ENCODE measurements at places on chromosomes 12 and 14.

- no peak for DNase-seq
Measured at GRCh38 chr12:101761350-101761749, 22.1 kb upstream of the SYCP3 start.

GRCh38 chr14:20679907-20680306 lies 4.5 kb upstream of the RNASE4 start:
- DNase-seq: no peak

- DNase-seq: no peak
Measured at GRCh38 chr12:52020539-52021336, 14.0 kb downstream of the TAMALIN start.

- DNase-seq: no peak
Measured at GRCh38 chr14:69683971-69684370, 72.6 kb downstream of the SUSD6 start.

DNA sequence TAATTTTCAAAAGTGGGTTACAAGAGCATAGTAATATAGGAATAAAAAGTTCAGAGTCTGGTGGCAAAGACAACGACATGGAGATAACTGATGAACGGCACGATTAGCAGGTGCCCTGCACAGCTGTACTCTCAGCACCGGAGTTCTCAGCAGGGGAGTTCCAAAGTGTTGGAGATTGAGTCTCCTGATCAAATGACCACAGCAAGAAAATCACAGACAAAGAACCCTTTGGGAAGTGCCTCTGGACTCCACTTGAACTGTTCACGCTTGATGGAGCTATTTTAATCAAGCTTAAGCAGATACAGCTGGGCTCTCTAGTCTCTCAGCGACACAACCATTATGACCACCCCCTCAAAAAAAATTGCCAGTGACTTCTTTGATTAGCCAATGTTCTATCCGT lies 153.1 kb downstream of the ALG10B start:
- no peak for DNase-seq

DNA sequence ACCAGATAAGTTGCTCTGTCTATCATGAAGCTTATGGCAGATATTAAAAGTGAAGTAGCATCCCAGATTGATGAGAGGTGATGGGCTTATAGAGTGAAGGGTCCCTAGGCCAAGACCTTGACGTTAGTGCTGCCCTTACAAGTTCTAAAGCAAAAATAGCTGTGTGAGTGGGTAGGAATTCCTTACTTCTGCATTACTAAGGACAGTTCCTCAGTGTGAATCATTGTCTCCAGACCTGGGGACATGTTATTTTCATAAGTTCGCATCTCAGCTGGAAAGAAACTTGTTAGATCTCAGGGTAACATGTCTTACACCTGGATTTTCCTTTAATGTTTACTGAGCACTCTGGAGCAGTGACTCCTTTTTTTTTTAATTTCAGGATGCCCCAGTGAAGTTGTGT lies 28.7 kb downstream of the MAPKAPK5 start:
- DNase-seq: no peak

GRCh38 chr14:57205938-57206337 lies 62.8 kb downstream of the EXOC5 start:
- no peak for DNase-seq

- no peak for DNase-seq
Measured at GRCh38 chr14:100285021-100285912, 21.0 kb downstream of the SLC25A29 start.

GRCh38 chr12:38776647-38777046 lies 128.7 kb downstream of the CPNE8 start:
- DNase-seq: no peak

DNA sequence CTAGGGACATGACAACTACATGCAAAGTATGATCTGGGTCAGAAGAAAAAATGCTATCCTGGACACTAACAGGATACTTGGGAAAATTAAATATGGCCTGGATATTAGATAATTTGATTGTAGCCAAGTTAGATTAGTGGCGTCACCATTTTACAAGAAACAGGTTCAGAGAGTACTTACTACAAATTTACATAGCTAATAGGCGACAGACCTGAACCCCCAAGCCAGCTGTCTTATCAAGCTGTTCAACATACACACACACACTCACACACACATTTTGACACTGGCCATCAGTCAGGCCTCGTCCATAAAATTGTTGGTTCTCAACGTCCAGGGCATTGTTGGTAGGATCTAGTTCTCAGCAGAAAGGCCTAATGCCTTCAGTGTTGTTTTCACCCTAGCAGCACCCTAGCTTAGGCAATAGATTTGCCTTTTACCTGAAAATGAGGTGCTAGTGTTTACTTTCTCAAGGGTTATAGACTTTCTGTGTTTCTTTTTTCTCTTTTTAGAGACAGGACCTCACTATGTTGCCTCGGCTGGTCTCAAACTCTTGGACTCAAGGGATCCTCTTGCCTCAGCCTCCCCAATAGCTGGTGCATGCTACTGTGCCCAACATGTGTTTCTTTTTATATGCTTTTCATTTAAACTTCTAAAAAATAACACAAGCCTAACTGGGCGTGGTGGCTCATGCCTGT lies 3.3 kb upstream of the C14orf93 start:
- no peak for DNase-seq

DNA sequence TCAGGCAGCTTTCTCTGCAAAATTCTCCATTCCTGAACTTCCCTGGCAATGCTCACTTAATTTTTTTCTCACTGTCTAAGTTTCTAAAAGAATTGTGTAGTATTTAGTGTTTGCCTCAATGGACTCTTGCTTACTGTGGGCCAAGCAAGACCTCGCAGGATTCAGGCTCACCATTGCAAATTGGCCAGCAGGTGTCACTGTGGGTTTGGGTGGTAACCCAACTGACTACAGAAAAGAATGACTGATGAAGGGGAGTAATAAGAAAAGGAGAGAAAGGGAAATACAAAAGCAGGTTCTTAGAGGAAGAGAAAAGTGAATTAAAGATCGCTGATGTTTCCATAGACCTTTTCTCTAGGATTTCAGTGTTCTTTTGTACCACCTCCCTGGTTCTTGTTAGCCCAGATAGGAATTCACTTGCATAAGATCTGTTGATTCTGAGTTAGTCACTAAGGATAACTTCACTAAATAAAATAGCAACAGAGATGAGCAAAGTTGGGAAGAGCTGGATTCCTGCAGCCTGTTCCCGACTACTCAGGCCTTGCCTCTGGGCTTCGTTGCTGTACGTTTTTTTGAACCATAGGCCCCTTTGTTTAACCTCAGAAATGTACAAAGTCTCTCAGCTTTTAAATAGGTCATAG lies 386.5 kb upstream of the DDHD1 start:
- peak; percentile 27 for DNase-seq

DNA sequence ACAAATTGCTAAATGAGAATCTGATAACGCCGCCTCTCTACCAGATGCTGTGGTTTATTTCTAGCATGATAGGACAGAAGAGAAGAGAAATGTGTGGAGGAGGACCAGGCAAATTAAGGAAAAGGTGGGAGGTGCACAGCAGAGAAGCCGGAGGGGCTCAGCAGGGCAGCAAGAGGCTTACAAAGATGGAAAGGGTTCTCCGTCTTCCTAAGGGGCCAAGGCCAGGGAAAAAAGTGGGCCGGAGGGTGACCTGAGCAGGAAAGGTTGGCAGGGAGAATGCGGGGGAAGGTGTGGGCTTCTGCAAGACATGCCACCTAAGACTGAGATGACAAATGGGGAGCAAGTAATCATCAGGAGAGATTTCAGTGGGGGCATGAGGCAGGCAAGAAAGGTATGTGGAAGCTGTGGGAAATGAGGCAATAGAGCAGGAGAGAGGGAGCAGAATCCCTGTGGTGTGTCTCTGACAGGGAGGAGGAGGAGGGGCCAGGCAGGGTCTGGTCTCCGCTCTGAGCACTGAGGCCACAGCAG lies 18.7 kb downstream of the MANSC1 start:
- DNase-seq: no peak

- no peak for DNase-seq
Measured at GRCh38 chr14:29351996-29352705, 575.5 kb downstream of the PRKD1 start.

GRCh38 chr14:95039259-95039992 lies 117.9 kb downstream of the DICER1 start:
- no peak for DNase-seq

DNA sequence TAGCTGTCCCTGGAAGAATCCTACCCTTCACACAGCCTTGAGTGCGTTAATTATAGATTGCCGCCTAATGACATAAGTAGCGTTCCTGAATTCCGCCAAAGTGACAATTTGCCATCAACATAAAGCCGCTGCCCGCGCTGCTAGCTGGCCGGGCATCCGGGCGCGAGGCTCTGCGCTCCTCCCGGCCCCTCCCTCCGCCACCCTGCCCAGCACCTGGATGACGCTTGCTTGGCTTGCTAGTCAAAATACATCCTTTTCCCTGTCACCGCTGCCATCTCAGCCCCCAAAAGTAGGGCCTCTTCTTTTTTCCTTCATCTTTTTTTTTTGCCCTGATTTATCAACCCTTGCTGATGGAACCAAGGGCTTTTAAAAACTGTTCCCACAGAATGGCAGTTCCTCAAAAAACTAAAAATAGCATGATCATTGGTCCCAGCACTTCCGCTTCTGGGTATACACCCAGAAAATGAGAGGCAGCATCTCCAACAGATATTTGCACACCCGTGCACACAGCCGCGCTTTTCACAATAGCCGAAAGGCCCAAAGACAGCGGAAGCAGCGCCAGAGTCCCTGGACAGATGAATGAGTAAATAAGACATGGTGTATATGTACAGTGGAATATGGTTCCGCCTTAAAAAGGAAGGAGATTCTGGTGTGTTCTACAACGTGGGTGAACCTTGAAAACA lies 235.2 kb downstream of the BCL11B start:
- DNase-seq: no peak

- no peak for DNase-seq
Measured at GRCh38 chr14:77306851-77307496, 13.7 kb downstream of the POMT2 start.
